ENCODE measurements at places on chromosomes 7 and 10.

DNA sequence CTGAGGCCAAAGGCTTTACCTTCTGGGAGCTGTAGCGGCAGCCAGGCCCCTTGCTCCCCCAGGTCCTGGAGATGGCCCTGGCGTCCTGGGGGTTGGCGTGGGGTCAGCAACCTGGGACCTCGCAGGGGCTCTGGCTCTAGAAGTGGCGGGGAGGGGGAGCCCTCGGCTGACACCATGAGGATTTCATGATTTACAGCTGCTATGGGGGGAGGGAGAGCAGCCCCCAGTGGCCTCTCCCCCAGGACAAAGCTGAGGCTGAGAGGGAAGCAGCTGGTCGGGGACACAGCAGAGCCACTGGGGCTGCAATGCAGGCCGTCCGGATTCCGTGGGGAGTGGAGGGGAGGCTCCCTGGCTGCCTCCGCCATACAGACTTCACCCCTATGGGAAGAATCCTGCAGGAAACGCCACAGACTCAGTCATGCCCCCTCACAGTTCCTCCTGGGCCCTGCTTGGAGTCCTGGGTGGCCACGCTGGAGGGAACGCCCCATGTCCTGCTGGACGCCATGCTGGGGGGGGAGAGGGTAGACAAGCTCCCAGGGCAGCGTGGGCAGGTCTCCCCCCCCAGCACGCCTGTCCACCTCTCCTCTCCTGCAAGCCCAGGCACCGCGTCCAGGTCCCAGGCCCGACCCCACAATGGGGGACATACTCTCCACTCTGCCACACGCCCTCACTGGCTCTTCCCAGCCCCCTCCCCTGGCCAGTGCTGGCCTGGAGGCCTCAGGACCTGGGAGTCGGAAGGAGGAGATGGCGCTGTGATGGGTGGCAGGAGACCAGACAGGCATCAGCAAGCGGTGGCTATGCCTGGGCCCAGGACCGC, 243.6 kb downstream of the ELFN1 start:
- DNase-seq: no peak

DNA sequence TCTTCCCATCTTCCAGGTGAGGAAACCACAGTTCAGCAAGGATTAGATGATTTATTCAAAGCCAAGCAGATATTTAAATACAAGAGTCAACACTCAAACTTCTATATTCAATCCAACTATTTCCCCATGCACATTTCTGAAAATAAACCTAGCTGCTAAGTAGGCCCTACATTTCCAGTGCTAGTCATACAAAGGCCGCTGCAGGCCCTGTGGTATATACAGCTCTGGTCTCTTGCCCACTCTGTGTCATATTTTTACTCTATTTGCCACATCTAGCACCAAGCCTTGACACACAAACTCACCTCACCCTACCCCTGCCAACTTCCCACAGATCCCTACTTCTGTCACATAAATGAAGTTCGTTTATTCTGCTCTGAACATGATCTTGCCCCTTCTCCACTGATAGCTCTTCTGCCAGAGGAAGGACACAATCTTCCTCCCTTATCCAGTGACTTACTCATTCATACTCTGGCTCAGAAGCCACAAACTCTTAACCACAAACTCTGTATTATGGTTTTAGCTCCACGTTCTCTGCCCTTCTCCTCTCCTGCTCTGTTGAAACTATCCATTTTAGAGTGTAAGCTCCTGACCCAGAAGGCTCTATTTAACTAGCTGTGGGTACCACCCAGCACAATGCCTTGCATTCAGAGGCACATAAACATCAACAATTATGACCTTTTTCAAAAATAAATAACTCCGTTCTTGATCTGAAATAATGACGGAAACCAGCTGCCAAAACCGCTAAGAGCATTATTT, 180.7 kb downstream of the CPEB3 start:
- DNase-seq: no peak

DNA sequence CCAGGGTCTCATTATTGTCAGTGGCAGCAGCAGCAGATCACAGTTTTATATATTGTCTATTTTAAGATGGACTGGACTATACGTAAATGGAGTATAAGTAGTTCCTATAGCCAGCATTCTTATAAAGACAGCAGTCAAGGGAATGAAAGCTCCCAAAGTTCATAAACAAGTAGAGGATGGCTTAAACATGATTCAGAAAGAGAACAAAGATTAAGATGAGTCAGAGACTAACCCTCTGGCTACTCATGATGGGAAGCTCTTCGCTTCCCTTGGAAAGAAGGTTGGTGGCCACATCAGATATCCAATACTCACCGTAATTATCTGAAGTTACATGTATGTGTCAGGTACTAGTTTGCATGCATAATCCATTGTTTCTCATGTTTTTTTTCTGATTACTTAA, 277.0 kb downstream of the INHBA start:
- DNase-seq: no peak

- no peak for DNase-seq
These were observed 34.9 kb downstream of the IL15RA start for GRCh38 chr10:5942474-5942873.

- no peak for DNase-seq
These were observed 47.7 kb downstream of the CHN2 start for GRCh38 chr7:29242265-29242664.

- no peak for DNase-seq
These were observed 188.5 kb downstream of the ZMYND11 start for GRCh38 chr10:323651-324293.

GRCh38 chr7:39633563-39634477, 10.4 kb downstream of the RALA start:
- no peak for DNase-seq

DNA sequence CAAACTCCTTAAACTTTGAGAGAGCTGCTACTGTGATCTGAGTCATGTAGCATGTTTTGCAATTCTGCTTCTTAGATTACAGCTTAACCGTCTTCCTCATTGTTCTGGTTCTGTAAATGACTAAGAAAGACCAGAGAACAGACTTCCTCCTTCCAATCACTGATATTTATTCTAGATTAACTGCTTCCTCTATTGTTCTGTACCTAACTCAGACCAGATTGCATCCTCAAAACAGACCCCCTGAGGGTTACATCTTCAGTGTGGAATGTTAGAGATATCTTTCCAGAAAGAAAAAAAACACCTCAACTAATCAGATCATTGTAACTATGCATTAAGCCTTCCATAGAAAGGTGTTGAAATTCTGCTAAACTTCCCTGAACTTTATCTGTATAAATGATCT, 5.7 kb upstream of the PIP start:
- no peak for DNase-seq
